Mammary epithelial cell (primary cell): ENCODE measurements at places on chromosomes 12 and 14.
A peak's percentile ranks its signal among the peaks of the same experiment; 100 is the strongest.

DNA sequence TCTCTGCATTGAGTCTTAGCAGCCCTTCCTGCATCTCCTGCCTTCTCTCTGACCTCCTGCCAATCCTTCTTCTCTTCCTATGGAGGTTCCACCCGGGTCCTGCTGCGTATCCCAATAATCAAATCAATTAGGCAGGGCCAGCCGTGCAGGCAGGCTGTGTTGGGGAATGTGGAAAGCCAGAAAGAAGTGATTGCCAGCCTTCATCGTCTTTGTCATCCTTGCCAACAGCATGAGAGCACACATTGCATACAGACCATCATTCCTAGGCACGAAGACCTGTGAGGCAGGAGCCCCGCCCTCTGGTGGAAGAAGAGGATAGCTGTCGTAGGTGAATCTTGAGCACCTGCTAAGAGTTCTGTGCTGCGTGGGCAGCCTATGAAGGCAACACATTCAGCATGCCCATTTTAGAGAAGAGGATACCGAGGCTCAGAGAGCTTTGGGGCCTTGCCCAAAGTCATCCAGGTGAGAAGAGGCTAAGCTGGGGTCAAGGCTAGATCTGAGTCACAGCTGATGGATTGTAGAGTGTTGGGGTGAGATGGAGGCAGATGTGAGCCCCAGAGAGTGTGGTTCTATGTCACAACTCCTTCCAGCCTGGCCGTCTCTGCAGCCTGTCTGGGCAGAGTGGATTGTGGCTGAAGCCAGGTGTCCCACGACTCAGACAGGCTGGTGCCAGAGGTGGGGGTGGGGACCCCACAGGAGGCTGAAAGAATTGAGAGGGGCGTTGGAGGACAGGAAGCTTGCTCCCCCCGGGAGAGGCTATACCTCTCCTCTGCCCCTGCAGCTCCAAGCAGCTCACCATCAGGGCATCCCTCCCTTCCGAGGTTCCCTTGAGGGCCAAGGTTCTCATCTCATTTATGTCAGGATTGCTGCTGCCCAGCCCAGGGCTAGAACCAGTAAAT, 12.7 kb downstream of the C14orf132 start:
- peak; percentile 19 for DNase-seq

- DNase-seq, result peak; percentile 78
These were observed 129.0 kb upstream of the MED13L start for GRCh38 chr12:116406529-116406928.

GRCh38 chr14:38929416-38929815, 173.6 kb downstream of the SEC23A start:
- DNase-seq, result no peak

DNA sequence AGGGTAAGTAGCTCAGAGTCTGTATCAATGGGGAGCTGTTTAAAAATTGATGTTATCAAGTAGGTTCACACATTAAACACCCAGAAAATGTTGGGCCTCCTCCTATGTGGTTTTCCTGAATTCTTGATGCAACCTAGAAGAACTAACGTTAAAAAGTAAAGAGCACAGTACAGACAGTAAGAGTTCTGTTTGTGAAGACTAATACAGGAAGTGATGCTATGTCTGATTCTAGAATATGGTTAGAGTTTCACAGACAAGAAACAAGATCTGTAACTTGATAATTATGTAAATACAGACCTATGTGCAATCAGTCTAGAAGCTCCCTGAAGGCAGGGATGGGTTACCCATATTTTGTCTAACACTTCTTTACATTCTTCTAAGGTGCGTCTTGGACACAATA, 214.9 kb upstream of the BTG1 start:
- DNase-seq, result peak; percentile 17

GRCh38 chr12:3149515-3150307, 72.5 kb downstream of the TSPAN9 start:
- no peak for DNase-seq

DNA sequence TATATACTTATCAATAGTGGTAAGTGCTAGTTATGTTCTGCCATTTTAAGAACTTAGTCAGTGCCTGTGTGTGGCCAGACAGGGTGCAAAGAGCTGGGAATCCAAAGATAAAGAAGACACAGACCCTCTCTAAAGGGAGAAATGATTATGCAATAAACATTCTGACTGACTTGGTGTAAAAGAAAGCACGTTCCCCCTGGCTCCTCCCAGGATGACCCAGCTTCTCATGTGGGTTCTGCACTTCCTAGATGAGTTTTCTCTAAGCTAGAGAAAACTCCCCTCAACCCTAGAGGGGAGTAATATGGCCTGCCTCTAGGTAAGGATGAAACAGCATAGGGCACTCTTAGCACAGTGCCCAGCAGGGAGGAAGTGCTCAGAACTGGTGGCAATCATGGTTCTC, 231.2 kb downstream of the VRK1 start:
- DNase-seq, result no peak

DNA sequence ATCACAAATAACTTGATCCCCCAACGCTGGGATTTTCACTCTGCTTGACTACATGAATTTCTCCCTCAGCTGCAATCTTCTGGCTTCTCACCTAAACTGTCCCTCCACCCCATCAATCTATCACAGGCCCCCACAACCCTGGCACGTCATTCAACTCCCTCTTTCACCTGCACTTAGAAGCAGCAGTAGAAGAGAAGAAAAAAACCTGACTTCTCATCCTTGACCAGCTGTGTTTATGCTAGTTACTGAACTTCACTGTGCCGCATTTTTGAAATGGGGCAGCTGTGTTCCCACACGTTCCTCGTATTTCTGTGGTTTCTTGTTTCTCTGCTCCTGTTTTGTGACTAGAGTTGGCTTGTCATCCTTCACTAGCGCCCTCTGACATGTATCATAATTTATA, 35.0 kb downstream of the ITPR2 start:
- DNase-seq, result peak; percentile 63

DNA sequence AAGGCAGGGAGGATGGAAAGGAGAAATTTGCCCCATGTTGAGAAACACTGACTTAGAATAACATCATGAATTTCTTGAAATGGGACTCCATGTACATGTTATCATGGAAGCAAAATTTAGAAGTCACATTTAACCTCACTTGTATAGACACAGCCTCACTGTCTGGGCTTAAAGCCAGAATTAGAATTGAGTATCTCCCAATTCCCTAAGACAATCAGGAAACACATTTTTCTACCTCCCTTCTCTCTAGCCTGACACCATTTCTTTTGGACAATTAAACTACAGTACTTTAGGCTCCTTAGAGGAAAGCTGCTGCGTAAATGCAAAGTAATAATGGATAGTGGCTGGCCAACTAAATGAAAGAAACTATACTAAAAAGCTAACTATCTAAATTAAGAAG, 795.5 kb downstream of the C12orf50 start:
- DNase-seq, result no peak

GRCh38 chr12:85683051-85683450, 153.2 kb downstream of the RASSF9 start:
- no peak for DNase-seq

DNA sequence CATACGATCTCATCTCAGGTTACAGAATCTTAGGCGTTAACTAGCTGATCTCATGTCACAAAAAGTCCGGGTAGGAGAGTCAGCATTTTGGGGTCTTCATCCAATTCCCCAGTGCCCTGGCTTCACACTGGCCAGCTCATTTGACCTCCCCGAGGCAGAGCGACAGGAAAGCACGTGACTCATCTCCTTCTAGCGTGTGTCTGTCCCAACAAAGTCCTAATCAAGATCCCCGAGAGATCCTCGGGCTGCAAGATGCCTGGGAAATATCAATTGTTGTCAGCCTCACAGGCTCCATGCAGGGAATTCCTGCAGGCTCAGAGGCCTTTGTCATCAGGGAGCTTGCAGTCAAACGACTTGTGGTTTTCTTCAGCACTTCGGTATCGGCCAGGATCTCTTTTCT, 57.5 kb downstream of the ZNF664 start:
- no peak for DNase-seq

GRCh38 chr12:13229504-13229903, 33.0 kb downstream of the EMP1 start:
- no peak for DNase-seq

DNA sequence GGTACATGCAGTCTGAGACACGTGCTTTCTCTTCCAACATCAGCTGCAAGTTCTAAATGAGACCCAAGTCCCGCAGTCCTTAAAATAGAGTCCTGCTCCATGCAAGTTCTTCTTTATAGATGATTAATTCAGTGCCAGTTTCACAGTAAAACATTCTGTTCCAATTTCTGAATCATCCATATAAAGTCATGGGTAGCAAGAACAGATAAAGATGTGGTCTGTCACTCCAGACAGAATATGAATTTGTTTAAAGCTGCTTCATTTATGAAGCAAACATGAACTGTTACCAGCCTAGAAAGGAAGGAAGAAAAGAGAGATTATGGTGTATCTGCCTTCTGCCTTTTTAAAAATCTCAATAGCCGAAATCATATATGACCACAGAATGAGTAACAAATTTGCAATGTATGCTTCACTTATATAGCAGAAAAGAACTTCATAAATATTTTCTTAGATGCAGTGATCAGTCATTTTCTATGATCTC, 83.3 kb downstream of the KITLG start:
- DNase-seq, result no peak

- DNase-seq, result peak; percentile 90
These were observed 370.6 kb upstream of the PRICKLE1 start for GRCh38 chr12:42960087-42960527.

- no peak for DNase-seq
These were observed 196.2 kb downstream of the ZFP36L1 start for GRCh38 chr14:68596701-68597100.

DNA sequence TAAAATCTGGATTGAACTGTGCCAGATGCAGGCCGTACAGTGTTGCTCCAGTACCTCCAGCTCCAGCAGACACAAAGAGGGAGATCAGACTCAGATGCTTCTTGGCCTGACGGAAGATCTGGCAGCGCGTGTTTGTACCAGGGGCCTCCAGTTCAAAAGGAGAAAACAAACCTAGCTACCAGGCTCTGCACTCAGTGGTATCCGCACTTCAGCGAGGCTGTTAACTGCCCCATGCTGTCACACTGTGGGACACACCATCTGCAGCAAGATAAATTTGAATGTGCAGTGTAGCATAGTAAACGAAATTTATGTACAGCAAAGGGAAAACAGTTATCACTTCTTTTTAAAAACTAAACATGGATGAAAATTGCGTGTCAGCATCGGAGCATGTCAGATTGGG, 5.1 kb downstream of the DYNC1H1 start:
- DNase-seq, result no peak

- peak; percentile 59 for DNase-seq
These were observed 69.8 kb upstream of the IFNG-AS1 start for GRCh38 chr12:67919406-67919805.

DNA sequence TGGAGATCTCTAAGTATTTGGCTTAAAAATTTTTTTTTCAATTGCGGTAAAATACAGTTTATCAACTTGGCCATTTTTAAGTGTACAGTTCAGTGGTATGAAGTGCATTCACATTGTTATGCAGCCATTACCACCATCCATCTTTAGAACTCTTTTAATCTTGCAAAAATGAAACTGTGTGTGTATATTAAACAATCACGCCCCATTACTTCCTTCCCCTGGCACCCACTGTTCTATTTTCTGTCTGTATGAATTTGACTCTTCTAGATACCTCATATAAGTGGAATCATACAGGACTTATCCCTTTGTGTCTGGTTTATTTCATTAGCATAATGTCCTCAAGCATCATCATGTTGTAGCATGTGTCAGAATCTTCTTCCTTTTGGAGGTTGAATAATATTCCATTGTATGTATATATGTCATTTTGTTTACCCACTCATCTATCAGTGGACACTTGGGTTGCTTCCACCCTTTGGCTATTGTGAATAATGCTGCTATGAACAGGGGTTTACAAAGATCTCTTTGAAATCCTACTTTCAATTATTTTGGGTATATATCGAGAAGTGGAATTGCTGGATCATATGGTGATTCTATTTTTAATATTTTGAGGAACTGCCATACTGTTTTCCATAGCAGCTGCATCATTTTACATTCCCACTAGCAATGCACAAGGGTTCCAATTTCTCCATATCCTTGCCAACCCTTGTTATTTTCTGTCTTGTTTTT, 62.9 kb downstream of the SAMD4A start:
- DNase-seq, result no peak

- DNase-seq, result no peak
These were observed 12.3 kb downstream of the EP400 start for GRCh38 chr12:131962069-131962468.

DNA sequence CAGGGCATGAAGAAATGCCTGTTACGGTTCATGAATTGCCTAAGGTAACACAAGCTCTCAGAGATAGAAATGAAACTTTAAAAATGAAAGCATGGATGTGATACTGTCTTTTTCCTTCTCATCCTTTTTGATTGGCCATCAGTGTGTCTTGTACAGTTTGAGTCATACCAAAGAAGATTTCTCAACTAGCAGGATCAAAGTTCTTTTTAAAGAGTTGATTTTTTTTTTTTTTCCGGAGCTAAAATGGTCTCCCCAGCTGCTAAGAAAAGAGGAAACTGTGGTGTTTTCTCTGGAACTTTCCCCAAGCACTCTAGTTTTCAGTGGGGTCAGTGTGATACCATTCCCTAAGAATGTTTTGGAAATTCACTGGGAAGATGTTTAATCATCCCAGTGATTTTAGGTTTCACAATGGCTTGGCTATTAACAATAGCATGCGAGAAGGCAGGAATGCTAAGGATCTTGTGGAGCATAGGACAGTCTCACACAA, 105.0 kb downstream of the ETNK1 start:
- DNase-seq, result no peak

DNA sequence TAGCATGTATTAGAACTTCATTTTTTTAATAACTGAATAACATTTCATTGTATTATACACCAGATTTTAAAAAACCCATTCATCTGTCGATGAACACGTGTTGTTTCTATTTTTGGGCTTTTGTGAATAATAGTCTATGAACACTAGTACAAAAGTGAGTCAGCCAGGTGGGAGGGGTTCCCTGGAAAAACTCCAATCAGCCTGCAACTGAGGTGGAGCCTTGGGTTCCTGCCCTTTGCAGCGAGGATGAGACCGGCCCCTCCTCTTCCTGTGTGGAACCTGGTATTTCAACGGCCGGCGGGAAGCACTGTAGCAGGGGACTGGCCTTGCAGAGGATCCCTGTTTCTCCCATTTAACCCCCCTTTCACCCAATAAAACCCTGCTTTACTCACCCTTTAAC, 56.1 kb downstream of the LMNTD1 start:
- DNase-seq, result no peak

DNA sequence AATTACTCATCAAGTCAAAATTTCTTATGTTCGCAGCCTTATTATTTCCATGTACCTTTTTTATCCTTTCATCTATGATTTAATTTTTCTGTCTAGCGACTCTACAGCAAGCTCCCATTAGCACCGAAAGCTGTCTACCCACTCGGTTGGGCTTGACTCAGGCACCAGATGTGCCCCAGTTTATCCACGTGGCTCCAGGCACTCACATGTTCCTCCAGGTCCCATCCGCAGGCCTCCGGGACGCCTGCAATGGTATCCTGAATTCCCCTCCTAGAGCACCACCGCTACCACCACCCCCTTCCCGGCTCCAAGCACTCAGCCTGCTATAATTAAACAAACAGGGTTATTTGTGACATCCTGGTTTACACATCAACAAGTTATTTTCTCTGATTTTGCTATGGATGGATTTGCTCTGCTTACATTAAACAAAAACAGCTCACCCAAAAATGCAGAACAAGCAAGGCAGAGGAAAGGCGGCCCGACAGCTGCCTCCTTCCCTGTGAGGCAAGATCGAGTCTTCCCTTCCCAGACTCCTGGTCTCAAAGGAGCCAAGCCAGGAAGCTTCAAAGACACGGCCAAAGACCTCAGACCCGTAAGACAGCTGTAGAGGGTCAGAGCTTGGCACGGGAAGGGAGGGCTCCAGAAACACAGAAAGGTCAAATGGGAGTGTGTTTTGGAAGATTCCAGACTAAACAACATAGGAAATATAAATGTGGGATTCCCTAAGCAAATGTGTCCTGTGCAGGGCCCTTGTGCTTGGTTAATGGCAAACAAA, 253.8 kb downstream of the TTC8 start:
- DNase-seq, result no peak

GRCh38 chr12:6536894-6537579, 2.7 kb downstream of the GAPDH start:
- no peak for DNase-seq
